Endothelial cell (in vitro differentiated cells): ENCODE measurements at places on chromosomes 12 and 14.

DNA sequence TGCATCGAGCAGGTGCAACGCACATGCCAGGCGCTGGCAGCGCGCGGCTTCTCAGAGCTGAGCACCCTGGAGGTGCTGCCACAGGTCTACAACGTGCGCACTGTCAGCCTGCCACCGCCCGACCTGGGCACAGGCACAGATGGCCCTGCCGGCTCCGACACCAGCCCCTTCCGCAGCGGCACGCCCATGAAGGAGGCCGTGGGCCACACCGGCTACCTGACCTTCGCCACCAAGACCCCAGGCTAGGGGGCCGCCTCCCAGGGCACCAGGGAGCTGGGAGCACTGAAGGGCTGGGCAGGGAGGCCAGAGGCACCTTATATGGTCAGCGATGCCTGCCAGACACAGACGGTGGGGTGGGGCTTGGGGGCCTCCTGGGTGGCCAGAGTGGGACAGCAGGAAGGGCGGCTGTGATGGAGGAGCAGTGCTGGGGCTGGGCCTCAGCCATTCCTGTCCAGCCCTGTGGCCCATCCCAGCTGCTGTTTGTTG, 5.6 kb downstream of the TRMT61A start:
- no peak for DNase-seq

DNA sequence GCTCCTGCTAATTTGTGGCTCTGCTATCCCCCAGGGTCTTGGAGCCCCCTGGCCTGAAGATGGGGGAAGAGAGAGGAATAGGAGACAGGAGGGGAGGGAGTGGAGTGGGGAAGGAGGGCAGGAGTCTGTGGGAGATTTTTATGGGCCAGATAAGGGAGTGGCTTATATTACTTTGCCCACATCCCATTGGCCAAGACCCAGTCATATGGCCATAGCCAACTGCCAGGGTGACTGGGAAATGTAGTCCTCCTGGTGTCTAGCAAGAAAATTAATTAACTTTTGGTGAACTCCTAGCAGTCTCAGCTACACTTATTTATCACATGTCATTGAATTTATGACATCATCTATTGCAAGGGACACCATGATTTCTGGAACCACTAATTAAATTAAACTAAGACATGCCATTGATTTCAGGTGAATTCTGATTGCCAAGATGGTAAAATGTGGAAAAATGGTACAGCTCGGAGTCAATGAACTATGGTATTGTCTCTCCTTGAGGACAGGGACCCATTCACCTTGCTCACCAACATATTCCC, 50.3 kb downstream of the ESRRB start:
- no peak for DNase-seq

- no peak for DNase-seq
Measured at GRCh38 chr14:100592461-100592891, 5.3 kb upstream of the BEGAIN start.

GRCh38 chr12:53594897-53595615, 31.1 kb downstream of the ATF7 start:
- DNase-seq: no peak

DNA sequence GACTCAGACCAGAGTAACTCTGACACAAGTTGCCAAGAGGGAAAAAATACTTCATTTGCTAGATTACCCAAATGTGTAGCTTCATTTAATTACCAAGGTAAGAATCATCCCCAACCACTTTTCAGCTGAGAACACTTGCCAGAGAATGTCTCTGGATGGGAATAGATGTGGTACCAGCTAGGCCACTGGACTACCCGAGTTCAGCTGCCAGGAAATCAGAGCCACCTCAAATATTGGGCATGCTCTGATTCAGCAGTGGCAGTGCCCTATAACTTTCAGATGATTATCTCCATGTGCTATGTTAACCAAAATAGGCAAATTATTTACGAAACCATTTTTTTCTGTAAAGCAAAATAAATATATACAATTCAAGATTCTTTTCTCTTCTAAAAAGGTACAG, 80.7 kb downstream of the SLC38A1 start:
- no peak for DNase-seq

- no peak for DNase-seq
Measured at GRCh38 chr14:105492971-105493871, 2.2 kb downstream of the TEDC1 start.

GRCh38 chr12:2070440-2071045, 17.8 kb downstream of the CACNA1C start:
- no peak for DNase-seq

GRCh38 chr14:83556746-83557453, 1973.0 kb upstream of the FLRT2 start:
- DNase-seq: no peak

GRCh38 chr12:15644700-15645099, 144.5 kb downstream of the EPS8 start:
- DNase-seq: no peak

DNA sequence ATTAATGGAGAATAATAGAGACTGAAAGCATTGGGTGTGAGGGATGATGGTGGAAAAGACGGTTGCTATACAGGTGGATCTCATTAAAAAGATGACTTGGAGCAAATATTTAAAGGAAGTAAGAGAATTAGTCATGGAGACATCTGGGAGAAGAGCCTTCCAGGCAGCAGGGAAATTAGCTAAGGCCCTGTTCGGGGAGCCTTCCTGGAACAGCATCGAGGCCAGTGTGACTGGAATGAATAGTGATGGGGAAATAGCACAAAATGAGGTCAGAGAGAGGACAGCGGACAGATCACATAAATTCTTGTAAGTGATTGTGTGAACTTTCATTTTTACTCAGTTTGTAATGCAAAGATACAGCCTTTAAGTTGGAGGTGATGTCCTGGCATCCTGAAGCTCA, 842.3 kb downstream of the SLC6A15 start:
- DNase-seq: no peak

DNA sequence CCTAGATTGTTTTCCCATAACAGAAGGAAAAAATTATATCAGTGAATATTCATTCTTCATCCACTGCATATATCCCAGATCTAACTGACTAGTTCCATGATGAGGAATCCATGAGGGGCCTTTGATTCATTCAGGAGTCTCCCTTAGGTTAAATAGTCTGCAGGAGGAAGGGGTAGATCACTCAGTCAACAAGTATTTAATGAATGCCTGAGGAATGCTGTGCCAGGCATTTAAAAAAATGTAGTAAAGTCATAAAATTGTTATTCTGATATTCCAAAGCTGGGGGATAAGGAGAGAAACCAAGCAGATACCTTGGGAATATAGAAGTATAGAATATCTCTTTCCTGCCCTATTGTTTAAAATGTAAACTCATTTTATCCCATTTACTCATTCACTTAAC, 216.2 kb upstream of the CAND1 start:
- no peak for DNase-seq

- no peak for DNase-seq
Measured at GRCh38 chr12:110001596-110001995, 2.4 kb downstream of the ANKRD13A start.

DNA sequence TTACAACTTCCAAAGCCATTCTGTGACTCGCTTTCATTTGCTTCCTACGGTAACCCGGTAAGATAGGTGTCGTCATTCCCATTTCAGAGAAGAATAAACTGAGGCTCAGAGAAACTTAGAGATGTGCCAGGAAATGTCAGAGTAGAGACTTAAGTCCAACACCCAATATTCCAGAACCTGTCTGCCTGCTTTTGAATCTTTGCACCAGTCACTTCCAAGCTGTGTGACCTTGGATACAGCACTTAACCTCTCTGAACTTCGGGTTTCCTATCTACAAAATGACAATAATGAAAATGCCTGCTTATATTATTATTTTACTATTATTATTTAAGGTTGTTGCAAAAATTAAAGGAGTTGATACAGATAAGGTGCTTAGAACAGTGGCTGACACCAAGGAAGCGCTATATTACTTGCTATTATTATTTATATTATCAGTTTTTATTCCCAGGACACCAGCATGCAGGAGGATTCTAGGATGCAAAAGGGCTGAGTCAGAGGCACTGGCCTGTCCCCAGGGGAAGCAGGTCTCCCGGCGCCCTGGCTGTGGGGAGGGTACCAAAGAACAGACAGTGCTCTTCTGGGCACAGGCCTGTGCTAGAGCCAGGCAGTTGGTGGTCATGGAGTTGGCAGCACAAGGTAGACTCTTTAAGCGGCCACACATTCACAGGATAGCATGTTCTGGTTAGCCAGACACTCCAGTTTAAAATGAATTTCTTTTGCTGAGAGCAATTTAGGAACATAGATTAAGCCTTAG, 5.4 kb downstream of the HSPB8 start:
- no peak for DNase-seq

DNA sequence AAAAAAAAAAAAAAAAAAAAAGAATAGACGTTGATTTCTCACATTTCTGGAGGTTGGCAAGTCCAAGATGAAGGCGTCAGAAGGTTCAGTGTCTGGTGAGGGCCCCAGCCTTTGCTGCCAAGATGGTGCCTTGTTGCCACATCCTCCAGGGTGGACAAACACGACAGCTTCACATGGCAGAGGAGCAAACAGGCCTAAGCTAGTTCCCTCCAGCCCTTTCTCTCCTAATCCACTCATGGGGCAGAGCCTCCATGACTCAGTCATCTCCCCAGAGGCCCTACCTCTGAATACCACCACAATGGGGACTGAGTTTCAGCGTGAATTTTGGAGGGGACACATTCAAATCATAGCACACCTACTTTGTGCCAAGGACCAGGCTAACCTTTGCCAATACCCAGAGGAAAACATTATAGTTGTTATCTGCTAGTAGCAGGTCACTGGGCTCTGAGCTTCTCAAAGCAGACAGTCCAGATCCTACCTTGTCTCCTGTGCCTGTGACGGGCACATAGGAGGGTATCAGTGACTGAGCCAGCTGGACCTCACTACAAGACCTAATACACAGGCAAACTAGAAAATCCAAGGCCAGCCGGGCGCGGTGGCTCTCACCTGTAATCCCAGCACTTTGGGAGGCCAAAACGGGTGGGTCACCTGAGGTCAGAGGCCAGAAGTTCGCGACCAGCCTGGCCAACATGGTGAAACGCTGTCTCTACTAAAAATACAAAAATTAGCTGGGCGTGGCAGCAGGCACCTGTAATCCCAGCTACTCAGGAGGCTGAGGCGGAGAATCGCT, 10.5 kb upstream of the BCL11B start:
- DNase-seq: no peak

GRCh38 chr12:130240831-130241590, 78.7 kb downstream of the FZD10 start:
- no peak for DNase-seq

- no peak for DNase-seq
Measured at GRCh38 chr14:99672506-99673304, 11.4 kb upstream of the CYP46A1 start.

DNA sequence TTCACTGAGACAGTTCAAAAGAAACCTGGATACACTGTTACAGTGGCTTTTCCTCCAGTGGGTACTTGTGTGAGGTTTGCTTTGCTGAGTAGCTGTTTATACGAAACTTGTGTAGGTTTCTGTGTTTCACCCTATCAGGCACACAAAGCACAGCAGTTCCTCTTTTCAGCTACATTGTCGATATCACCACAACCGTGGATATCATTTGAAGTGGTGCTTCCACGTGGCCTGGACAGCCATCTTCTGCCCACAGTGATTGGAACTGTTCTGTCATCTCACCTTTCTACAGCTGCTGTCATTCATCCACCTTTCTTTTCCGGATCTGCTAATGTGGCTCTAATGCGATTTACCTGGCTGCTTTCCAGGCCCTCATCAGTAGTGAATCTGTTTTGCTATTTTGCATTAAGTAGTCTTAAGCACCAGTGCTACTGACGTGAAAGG, 368.8 kb downstream of the SYT1 start:
- no peak for DNase-seq

DNA sequence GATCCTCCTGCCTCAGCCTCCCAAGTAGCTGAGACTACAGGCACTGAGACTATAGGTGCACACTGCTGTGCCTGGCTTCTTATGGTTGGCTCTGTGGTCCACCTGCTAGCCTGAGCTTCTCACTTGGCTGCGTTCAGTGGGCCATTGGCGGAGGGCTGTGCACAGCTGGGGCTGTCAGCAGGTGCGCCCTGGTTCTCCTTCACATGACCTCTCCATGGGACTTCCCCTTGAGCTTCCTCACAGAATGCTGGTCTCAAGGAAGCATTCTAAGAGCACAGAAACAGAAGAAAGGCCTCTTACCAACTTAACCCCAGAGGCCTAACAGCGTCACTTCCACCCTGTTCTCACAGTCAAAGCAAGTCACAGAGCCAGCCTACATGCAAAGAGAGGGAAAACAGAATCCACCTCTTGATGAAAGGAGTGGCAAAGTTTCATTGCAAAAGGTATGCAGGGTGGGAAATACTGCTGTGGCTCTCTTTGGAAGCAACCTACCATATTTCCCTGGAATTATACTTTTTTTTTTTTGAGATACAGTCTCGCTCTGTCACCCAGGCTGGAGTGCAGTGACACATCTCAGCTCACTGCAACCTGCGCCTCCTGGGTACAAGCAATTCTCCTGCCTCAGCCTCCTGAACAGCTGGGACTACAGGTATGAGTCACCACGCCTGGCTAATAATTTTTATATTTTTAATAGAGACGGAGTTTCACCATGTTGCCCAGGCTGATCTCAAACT, 9.3 kb downstream of the RILPL2 start:
- DNase-seq: no peak

- DNase-seq: no peak
Measured at GRCh38 chr14:61149896-61150295, 131.2 kb downstream of the TMEM30B start.

- no peak for DNase-seq
Measured at GRCh38 chr12:27052176-27052575, 29.8 kb downstream of the MED21 start.

GRCh38 chr14:54685286-54685845, 118.4 kb downstream of the SAMD4A start:
- DNase-seq: no peak

DNA sequence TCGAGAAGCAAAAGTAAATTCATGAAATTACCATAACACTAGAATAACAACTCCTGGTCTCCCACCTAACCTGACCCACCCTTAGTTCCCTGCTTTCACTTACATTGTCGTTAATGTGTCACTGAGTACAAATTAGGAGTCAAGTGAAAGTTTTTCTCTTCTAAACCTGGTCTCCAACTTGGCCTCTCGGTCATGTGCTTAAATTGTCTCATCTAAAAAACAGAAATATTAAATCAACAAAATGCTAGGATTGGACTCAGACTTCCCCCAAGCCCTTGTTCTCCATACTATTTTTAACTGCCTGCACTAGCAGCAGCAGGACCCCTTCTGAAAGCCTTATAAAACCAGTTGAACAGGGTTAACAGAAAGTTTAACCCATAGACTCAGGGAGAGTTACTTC, 1.8 kb upstream of the BTG1 start:
- no peak for DNase-seq

GRCh38 chr14:97572583-97573458, 775.6 kb downstream of the VRK1 start:
- DNase-seq: no peak

- no peak for DNase-seq
Measured at GRCh38 chr12:18192119-18192518, 69.2 kb upstream of the PIK3C2G start.

- no peak for DNase-seq
Measured at GRCh38 chr12:30358671-30359070, 337.0 kb downstream of the IPO8 start.

DNA sequence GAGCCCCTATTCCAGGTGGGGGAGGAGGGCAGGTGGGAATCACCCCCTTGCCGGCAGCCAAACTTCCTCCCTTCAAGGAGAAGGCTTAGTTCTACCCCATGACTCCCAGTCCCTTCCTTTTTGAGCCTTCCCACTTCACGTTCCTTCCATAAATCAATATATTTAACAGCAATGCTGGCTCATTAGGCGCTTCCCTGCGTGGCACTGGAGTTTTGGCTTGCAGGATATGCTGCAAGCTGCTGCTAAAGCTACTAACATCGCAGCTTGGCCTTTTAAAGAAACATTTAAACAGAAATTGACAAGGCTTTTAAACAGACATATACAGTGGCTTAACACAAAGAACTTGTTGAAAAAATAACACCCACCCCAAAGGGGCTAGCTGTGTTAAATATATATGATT, 308.0 kb upstream of the FKBP4 start:
- no peak for DNase-seq
